ENCODE measurements at places on chromosomes 5 and 9.

DNA sequence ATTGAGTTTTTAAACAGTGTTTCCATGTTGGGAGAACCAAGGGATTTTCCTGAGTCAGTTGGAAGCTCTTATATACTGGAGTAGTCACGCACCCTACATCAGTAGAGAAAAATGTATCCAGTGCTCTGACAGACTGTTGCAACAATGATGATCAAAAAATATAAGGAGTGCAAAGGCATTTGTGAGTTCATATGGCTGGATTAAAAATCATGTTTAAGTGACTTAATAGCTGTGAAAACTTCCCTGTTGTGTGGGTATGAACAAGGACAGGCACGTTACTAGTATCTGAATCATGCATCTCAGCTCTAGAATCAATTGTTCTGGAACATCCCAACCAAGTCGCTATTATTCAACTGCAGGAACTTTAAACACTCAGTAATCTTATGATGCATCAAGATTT, 229.7 kb downstream of the ROR2 start:
- DNase-seq = no peak

- DNase-seq = no peak
These were observed 42.5 kb upstream of the RIC1 start for GRCh38 chr9:5586391-5586802.

DNA sequence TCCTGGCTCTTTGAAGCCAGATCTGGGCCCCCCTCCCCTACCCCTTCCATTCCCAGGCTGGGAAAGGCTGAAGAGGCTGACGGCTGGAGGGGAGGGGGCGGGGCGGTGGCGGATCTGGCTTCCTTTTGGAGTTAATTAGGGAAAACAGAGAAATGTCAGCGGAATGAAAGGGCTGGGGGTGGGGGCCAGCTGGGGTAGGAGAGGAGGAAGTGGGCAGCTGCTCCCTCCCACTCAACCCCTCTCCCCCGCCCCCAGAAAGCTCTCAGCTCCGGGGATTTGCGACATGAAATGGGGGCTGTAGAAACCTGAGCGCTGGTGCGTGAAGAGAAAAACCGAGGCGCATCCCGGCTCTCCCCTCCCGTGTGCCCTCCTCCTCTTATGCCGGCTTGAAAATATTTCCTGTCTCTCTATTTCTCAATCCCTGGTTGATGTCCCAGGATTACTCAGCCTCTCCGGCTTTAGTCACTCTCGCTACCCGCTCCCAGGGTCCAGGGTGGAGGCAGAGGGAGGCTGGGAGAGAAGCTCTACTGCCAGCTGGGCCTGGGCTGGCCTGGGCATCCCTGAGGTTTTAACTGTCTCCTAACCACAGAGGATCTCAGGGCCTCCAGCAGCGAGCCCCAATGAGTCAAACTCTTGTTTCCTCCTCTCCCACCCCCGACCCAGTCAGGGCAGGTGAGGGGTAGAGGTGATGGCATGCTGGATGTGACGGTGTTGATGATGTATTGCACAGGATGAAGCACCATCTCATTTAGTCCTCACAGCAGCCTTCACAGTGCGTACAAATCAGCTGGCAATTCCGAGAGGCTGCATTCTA, 20.1 kb downstream of the PCDHGC5 start:
- DNase-seq = peak; percentile 70

- no peak for DNase-seq
These were observed 23.7 kb downstream of the IDNK start for GRCh38 chr9:83646500-83647239.

- DNase-seq = no peak
These were observed 300.2 kb upstream of the PANK3 start for GRCh38 chr5:168879331-168879730.

GRCh38 chr5:98500811-98501210, 272.7 kb upstream of the RGMB start:
- DNase-seq = no peak

DNA sequence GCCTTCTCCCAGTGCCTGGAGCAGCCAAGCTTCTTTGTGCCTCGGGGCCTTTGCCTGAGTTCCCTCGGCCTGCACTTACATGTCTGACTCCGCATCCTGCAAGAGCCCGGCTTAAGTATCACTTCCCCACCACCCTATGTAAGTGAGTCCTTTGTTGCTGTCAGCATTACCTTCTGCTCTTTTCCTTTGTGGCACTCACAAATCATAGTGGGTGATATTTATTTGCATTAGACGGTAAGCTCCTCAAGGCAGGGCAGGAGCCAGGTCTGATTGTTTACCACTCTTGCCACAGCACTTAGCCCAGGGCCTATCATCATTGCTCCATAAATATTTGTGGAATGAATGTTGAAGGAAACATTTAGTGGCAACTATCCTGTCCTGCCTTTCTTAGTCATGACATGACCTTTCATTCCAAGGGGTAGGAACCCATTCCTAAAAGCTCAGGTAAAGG, 4.8 kb downstream of the GM2A start:
- DNase-seq = no peak

GRCh38 chr5:36356915-36357314, 55.2 kb upstream of the RANBP3L start:
- no peak for DNase-seq

DNA sequence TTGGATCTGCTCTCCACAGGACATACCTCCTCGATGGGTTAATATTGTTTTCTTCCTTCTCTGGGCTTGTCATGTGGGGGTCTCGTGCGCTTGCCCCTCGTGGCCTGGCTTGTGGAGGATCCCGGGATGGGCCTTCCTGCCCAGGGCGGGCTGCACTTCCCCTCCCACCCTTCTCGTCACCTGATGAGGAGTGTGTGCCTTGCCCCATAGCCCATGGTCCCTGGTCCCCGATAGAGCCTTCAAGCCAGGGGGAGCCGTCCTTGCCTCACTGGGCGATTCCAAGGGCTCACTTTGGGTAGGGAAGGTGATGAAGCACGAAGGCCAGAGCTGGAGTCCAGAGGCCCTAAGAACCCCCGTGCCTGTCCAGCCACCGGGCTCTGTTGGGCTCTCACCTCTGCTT, 28.7 kb downstream of the DYNC2I2 start:
- no peak for DNase-seq

DNA sequence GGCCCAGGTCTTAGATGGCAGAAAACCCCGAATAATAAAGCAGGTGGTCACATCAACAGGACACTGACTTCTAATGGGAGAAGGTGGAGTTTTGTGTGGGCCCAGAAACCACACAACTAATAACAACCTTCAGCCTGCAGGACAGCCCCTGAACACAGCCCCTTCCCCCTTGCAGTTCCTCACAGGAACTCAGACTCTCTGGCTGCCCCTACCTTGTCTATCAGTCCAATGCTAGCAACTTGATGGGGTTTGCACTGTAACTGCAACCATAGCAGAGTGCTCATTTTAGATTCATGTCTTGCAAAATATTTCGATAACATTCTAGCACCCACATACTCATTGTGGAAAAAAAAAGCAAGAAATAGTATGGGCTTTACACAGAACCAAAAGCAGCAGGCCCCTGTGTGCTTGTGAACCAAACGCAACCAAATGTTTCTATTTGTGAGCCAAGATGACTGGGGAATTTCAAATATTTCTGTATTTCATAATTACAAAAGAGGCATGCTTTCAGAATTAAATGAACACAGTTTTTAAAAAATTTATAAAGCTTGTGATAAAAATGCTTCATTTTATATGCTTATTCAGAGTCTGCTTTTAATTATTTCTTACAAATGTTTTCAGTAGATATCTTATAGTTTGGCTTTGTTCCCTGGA, 62.7 kb upstream of the PDE4D start:
- no peak for DNase-seq

- DNase-seq = no peak
These were observed 104.1 kb downstream of the ADAMTS2 start for GRCh38 chr5:179241175-179241574.

- DNase-seq = no peak
These were observed 27.3 kb downstream of the TTC1 start for GRCh38 chr5:160036243-160036642.

GRCh38 chr5:37077146-37077545, 172.0 kb downstream of the CPLANE1 start:
- DNase-seq = no peak

- no peak for DNase-seq
These were observed 119.8 kb downstream of the GADD45G start for GRCh38 chr9:89724659-89725058.

- no peak for DNase-seq
These were observed 98.2 kb downstream of the RORB start for GRCh38 chr9:74595286-74595685.

- no peak for DNase-seq
These were observed 159.4 kb upstream of the PRR16 start for GRCh38 chr5:120304663-120305062.

DNA sequence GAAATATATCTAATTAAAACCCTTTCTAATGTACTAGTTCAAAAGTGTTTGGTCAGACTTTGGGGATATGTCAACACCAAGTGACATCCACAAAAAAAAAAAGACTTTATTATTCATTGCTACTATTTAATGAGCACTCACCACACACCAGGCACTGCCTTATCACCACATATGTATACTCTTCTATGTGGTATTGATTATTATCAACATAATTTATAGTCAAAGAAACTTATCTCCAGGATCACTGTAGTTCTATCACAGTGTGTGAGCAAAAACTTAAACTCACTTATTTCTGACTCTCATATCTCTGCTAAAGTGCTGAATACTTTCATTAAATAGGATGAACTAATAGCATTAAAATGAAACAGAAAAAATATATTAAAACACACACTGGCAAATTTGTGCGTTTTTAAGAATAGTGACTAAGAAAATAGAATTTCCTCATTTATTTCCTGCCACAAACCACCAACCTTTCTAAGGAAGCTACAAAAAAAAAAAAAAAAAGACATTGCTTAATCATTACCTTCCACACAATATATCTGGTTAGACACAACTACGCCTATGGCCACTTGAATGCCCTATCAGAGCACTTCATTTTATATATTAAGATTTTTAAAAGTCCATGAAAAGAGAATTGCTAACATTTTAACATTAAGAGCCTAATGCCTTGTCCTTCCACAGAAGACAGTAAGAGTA, 12.8 kb downstream of the SLCO4C1 start:
- DNase-seq = no peak

- no peak for DNase-seq
These were observed 485.1 kb upstream of the PAPPA start for GRCh38 chr9:115668521-115668920.

Measured in right kidney (tissue), 9 donors.